CD4-positive, alpha-beta T cell treated with Interleukin-15 for 1 hour (primary cell): ENCODE measurements at places on chromosomes 16 and 17.

DNA sequence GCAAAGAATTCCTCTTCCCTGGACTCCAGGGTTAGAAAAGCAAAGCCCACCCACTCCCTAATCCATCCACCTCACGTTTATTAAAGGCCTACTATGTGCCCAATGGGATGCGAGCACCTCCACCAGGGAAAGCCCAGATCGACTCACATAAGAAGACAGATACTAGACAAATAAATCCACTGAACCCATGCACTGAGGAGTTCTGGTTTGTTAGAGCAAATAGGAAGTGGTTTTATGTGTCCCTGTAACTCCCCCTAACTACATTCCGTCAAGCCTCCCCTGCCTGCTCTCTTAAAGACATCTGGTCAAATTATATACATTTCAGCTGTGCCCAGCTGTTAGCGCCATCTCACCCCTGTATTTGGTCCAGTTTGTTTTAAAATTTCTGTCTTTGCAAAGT, 218.5 kb upstream of the RPL38 start:
- no peak for DNase-seq

DNA sequence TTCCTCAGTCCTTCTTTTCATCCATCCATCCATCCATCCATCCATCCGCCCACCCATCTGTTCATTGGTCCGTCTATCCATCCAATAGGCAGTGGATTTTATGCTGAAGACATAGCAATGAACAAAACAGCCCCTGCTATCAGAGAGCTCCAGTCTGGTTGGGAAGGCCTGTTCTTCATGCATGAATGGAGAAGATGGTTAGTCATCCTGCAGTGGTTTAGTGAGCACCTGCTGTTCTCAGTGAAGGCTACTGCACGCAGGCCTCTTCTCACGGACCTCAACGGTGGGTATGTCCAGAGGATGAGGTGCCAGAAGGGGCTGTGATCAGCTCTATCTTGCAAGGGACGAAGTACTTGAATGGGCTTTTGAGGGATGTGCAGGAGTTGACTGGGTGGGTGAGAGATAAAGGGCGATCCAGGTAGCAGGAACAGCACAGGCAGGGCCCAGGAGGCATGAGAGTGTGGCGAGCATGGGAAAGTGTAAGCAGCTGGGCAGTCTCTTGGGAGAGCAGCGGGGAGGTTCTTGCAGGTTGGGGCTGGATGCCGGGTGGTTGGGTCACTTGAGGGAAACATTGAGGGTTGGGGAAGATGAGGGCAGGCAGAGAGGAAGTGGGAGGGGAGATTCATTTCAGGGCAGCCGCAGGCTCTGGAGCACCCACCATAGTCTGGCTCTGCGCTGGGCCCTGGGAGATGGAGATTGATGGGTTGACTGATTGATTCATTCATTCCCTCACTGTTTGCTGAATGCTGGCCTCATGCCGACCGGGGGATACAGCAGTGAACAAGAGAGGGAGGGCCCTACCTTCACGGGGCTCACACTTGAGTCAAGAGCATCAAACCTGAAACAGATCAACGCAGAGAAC, 115.0 kb upstream of the CIBAR2 start:
- DNase-seq = no peak

DNA sequence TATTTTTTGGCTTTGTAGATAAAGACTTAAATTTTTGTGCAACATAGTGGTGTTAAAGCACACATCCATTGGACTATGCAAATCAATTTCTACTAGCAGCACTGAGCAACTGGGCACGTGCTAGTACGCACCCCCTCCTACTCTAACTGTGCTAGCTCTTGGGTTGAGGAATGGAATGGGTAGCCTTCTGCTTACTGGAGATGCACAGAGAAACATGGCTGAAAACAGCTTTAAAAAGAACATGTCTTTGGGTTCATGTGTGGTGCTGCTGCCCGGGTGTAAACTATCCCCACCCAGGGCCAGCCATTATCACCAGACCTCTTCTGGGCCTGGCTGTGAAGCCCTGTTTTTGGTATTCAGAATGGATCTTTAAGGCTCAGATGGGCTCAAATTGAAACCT, 7.3 kb downstream of the ESRP2 start:
- DNase-seq = no peak

DNA sequence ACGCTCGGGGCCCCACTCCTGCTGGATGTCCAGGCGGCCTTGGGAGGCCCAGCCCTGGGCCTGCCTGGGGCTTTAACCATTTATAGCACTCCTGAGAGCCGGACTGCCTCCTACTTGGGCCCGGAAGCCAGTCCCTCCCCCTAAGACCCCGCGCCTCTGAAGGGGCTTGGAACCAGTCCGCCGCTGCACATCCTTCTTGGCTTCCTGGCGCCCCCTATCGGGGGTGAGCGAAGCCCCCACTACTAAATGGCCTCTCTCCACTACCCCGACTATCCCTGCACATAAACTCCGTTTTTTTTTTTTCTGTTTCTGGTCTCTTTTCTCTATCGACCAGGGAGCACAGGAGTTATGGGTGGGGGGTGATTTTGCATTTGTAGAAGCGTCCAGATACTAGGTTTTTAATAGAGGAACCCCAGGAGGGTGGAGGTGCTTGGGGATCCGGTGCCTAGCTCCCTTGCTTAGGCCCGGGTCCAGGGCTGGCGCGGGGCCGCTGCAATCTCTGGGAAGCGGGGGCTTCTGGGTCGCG, 633 bp upstream of the NOL3 start:
- no peak for DNase-seq

GRCh38 chr17:19288453-19288852, 51.3 kb downstream of the EPN2 start:
- DNase-seq = no peak

DNA sequence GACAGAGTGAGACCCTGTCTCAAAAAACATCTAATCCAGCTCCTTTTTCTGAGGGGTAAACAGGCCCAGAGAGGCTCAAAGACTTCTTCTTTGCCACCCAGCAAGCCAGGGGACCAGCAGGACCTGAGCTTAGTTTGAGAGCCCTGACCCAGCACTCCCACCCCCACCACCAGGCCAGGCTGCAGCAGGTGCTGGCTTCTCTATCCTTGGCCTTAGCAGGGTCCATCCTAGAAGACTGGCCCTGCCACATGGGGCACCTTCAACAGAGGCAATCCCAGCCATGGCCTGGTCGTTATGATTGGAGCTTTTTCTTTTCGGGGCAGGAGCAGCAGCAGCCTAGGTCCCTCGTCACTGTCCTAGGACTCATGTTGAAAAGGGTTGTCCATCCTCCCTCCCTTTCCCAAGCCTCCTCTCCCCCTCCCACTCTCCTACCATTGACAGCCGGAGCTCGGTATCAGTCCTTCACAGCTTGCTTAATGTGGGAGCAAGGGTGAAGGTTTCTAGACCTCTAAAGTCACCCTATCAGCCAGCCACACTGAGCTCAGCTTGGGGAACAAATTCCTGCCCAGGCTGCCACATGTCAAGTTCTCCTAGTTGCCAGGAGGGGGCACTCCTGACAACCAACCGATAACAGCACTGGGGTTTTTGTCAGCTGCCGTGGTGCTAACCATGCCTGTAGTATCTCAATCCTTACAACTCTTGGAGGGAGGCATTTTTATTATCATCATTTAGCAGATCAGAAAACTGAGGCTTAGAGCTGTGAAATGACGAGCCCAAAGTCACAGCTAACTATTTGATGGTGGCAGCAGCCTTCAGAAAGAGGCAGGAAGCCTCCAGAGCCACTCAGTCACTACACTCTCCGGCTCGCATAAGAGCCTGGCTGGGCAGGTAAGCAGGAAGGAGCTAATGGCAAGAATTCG, 11.2 kb downstream of the MRPL27 start:
- DNase-seq = peak; percentile 63

DNA sequence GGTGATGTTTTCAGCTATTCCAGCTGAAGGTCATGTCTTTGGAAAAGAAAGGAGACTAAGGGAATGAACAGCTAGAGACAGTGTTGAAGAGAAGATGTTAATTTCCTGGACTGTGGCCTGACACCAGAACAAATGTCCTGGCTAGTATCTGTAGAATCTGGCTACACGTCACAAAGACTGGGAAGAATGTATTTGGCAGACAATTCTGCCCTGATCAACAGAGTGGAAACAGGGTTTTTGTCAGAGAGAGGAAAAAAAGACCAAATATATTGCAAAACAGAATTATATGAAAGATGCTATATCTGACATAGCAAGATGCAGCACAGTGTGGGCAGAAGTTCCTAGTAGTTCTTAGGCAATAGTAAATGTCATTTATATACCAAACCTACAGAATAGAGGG, 17.0 kb upstream of the ANKFN1 start:
- no peak for DNase-seq

GRCh38 chr16:30447512-30448226, 2.0 kb upstream of the SEPHS2 start:
- no peak for DNase-seq

DNA sequence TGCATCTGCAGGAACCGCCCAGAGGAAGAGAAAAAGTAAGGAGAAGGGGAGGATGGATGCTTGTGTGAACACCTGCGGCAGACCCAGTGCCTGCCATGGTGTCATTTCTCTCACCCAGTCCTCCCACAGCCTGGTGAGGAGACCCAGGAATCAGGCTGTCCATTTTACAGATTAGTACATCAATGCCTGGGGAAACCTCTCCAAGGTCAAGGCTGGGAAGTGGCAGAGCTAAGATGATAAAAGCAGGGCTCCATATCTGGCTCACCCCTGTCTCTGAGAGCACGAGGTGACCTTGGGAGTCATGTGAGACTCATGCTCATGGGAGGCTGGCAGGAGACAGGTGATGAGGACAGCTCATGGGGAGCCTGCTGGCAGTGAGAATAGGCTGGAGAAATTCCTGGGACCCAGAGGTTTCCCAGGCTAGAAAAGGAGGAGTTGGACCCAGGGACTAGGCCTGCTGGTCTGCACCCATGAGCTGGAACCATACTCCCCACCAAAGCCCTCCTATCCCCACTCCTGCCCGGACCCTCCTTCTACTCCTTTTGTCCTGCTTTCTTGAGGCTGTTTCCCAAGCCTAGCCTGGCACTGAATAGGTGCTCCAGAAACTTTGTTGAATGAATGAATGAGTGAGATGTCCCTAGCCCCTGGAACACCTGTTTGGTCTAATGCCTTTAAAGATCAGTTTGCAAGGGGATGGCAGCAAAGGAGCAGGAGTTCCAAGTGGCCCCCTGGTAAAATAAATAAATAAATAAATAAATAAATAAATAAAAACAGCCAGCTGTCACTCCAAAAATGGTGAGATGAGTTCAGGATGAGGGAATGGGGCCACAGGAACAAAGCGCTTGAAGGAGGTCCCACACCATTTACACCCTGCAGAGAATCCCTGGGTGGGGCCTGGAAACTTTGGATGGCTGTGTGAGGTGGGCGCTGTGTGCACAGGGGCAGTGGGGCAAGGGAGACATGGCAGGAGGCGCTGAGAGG, 1.6 kb downstream of the ZNF629 start:
- no peak for DNase-seq

GRCh38 chr17:66343531-66344078, 41.2 kb downstream of the PRKCA start:
- DNase-seq = no peak

DNA sequence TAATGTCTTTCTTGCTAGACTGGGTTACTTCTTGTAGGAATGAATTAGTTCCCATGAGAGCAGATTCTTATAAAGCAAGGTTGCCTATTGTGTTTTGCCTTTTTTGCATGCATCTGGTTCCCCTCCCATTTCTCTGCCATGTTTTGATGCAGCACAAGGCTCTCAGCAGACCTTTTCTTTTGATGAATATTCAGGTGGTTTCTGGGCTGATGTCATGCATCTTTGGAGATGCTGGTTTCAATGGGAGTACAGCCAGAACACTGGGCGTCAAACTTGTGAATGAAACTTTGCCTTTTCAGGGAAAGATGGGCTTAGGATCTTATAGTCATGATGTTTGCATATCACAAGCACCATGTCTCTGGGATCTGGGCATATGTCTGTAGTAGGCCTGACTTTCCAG, 111.7 kb upstream of the CCL2 start:
- no peak for DNase-seq

- DNase-seq = peak; percentile 65
Observed at GRCh38 chr16:49575346-49576172, 202.0 kb downstream of the C16orf78 start.

DNA sequence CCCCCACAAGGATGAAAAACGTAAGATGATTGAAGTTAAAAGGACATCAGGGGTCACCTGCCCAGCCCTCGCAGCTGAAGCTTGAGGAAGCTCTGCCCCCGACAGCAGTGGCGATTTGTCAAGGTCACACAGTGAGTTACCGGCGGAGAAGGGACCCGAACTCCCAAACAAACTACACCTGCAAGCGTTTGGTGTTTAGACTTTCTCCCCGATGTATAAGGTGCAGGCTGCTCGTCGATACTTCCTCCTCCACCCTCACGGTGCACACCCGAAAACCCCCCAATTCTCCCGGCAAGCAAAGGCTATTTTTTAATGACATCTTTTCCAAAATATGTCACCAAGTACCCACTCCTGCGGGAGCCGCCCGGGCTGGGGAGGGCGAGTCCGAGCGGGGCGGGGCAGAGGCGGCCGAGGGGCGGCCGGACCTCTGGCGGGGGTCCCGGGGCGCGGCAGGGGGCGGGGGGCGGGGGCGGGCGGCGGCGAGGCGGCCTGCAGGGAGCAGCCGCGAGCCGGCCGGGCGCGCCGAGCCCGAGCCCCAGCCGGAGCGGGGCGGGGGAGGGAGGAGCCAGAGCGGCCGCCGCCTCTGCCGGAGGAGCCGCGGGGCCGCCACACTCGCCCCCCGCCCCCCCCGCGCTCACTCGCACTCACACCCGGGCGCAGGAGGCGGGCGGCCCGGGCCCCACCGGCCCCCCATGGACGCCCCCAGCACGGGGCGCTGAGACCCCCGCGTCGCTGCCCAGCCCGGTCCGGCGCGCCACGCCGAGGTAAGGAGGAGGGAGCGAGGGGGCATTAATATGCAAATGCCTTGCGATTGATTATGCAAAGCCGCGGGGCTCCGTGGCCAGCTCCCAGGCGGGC, at the start of gene THRA:
THRA (plus strand) TSS at position 637 of the 858 bp plus-strand sequence. CDS start 11,524 bp downstream, outside the sequence.
- DNase-seq = peak; percentile 68

GRCh38 chr17:72952641-72953315, 139.7 kb downstream of the SLC39A11 start:
- DNase-seq = no peak

- DNase-seq = no peak
Observed at GRCh38 chr17:13395346-13395745, 206.4 kb downstream of the HS3ST3A1 start.

DNA sequence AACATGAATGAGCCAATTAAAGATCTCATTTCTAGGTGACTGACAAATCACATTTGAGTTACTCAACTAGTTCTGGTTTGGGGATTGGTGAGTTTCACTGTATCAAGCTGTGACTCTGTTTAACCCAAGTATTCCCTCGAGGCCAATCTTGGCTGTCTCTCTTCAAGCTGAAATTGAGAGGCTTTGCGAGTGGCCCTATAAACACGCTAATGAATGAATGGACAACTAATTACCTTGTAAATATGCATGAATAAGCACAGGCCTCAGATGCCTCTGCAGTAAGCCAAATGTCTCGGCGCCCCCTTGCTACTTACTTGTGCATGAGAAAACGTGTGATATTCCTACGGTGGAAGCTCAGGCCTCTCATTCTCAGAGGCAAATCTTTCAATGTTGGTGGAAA, 450.3 kb upstream of the PSMD7 start:
- DNase-seq = no peak

GRCh38 chr16:87123356-87124001, 193.7 kb downstream of the C16orf95 start:
- DNase-seq = no peak

DNA sequence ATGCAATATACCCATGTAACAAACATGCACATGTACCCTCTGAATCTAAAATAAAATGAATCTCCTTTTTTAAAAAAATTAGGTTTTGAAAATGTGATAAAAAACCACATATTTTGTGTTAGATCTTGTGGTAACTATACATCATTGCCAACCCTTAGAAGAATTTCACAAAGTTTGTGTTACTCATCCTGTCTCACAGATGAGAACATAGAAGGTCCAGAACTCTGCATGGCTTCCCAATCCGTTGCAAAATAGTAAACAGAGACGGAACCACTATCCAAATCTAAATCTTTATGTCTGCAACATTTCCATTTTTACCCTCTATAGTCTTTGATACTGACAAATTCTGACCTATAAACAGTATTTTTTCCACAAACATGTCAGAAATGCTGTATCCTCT, 759.9 kb downstream of the KCNJ2 start:
- DNase-seq = no peak
